ENCODE measurements at places on chromosomes 6 and 20. TPM values are rescaled to one million over a fixed set of nuclear protein-coding genes. Genes with fewer than 3 reads are reported as not detected.

Gene GMPR
- 11.5 TPM for total RNA-seq

Gene C20orf202
- total RNA-seq, result not detected

DNA sequence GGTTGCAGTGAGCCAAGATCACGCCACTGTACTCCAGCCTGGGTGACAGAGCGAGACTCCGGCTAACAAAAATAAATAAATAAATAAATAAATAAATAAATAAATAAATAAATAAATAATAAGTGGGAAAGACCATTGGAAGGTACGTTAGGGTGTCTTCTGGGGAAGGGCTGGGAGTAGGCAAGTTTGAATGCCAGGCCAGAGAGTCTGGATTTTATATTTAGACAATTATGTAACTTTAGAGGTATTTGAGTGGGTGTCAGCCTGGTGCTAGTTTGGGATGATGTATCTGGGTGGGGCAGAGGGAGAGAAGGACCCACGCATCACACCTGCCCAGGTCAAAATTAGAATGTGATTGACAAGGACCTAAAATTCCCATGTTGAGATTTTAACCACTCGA, 108.5 kb upstream of the PRND start:
- no peak for DNase-seq

DNA sequence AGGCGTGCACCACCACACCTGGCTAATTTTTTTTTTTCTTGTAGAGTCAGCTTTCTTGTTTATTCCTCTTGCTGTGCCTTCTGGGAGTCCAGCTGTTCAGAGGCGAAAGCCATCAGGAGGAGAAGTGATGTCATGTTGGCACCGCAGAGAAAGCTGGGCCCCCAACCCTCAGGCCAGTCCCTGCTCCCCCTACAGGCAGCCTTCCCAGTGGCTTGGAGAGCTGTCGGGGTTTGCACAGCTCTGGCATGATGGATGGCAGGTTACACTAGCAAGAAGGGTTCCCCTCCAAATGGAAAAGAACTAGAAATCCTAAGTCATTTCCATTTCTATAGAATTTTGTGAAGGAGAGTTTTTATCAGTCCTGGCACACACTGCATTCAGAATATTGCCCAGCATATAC, 72.6 kb downstream of the C6orf52 start:
- DNase-seq, result no peak

- no peak for DNase-seq
Measured at GRCh38 chr6:134603561-134603960, 285.6 kb upstream of the SGK1 start.

DNA sequence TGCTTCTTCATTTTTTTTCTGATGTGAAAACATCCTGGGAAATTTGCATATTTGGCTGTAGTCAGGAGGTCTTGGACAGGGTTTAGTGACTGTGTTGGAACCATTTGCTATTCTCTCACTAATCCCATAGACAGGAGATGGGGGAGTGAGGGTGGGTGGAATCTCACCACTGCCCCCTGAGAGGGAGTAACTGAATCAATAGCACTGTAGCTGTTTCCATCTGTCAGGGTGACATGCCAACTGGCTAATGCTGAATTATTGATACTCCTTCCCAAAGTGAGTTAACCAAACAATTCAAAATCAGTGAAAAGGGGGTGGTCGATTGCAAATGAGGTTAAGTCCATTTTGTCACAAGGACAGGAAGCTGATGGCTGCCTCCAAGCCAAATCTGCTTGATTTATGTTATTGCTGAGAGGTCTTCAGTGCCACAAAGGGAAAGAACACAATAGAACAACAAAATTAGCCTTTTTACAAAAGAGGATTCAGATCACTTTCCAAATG, 55.1 kb upstream of the B3GAT2 start:
- no peak for DNase-seq
